Suppressor macrophage treated with lipopolysaccharide for 4 hours (primary cell): ENCODE measurements at places on chromosomes 3 and 15.

DNA sequence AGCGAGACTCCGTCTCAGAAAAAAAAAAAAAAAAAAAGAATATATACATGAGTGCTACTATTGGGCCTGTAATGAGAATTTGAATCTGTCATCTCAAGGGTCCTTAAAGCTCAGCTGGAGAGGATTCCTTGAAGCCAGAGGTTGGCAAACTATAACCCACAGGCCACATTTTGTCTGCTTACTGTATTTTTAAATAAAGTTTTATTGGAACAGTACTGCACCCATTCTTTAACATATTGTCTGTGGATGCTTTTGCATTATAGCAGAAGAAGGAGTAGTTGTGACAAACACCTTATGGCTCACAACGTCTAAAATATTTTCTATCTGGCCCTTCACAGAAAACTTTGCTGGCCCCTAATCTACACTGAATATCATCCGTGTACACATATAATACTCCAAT is 60.7 kb downstream of the SGO1 start:
- no peak for DNase-seq

DNA sequence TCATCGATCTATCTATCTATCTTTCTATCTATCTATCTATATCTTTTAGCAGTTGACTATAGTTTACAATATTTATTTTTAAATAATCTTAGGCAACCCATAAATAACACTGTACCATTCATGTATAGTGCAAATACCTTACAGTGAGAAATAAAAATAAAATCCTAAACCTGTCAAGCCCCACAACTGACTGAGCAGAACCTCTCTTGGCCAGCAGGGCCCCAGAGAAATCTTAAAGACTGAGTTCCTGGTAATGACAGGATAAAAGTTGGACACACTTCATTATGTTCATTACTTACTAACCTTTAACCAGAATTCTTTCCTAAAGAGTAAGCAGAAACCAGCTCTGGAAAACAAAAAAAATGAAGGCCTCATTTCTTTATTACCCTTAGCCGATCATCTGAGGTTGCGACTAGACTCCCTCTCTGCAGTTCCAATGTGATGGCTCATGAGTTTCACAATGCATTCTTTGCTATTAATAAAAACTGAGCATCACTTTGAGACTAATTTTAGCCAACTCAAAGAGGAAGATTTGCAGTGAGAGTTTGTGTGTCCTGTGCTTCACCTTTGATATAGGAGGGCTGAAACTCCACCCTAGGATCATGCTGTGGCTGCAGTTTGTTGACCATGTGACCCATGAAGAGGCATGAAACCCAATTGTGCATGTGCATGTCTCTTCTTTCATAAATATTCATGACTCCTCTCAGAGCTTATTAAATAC is 1072.0 kb downstream of the NSUN3 start:
- DNase-seq = no peak

- no peak for DNase-seq
Observed at GRCh38 chr3:73580343-73580742, 44.4 kb downstream of the PDZRN3 start.

DNA sequence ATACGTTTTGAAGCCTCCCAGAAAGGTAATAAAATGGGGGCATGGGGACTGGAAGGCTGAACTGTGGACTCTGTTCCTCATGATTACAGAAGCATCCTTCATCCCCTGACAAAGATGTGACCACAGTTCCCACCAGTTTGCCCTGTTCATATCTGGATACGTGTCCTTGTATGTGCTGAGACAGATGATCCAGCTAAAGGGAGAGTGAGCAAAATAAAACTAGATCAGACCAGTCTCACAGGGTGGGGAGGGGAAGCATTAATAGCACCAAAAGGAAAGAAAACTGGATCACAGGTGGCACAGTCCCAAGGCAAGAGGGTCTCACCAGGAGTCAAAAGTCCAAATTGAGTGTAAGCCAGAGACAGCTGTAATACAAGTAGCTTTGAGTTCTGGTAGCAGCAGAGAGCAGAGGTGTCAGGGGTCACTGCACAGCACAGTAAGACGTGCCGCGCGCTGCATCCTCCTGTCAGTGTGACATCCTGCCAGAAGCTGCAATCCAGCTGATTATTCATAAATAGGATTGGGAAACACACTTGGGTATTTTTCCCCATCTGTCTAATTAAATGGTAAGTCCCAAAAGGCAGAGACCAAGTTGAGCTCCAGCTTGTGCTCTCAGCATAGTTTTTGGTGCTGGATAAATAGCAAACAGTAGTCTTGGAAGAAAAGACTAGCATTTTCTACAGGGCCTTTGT is 560.0 kb upstream of the CFAP20DC start:
- DNase-seq = no peak

DNA sequence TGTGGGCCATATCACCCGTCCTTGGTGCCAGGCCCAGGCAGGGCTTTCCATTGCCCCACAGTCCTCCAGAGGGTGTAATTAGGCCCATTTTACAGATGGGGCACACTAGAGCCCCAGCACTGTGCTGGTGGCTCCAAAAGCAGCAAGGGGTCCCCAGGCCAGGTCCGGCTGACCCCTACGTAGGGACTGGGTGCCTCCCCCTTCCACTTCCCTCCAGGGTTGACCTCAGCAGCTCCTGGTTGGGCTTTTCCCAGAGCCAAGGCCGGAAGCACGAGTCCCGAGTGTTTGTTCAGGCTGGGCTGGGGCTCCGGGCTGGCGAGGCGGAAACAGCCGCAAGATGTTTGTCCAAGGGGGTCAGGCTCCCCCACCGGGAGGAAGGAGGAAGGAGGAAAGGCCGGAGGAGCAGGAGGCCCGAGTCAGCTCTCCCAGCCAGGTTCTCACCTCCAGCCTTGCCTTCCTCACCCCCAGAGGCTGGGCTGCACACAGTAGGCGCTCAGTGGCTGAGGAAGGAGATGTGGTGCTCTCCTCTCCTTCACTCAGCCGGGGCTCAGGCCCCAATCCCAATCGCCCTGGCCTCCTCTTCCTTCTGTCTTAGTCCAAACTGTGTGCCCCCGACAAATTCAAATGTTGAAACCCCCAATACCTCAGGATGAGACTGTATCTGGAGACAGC is 17.1 kb upstream of the PLXND1 start:
- DNase-seq = no peak

GRCh38 chr15:89662893-89663626 is 7.8 kb upstream of the KIF7 start:
- no peak for DNase-seq
